ENCODE measurements at places on chromosomes 11 and 22. TPM values are rescaled to one million over a fixed set of nuclear protein-coding genes. Genes with fewer than 3 reads are reported as not detected.

DNA sequence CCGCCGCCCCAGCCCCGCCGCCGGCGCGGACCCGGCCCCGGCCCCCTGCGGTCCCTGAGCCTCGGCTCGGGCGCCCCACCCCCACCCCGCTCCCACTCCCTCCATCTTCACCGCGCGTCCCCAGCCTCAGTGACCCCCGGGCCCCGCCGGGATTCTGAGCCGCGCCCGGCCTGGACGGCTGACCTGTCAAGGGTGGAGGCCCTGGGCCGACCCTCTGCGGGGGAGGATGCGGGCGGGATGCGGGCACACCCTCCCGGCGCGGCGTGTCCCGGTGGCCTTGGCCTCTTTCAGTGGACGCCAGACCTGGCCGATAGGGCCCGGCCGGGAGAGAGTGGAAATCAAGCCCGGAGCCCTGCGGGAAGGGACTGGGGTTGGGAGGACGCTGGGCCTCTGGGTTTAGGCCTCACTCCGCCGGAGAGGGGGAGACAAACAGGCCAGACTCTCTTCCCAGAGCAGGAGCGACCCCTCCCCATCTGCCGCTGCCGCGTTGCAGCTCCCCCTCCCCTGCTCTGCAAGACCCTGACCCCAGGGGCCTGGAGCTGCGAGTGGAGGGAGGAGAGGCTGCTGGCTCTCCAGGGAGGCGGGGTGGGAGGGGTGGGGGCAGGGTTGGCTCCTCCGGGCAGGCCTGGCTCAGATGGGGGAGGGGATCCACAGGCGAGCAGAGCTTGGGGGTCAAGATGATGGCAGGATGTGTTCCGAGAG is 525 bp downstream of the MAPK8IP2 start:
- DNase-seq = no peak

GRCh38 chr11:124868331-124869274 is 3.4 kb downstream of the ROBO3 start:
- DNase-seq = no peak

The IL18 gene
- 8.3 TPM for polyA plus RNA-seq

GRCh38 chr11:70183483-70184176 is 19.5 kb upstream of the FADD start:
- DNase-seq = no peak

DNA sequence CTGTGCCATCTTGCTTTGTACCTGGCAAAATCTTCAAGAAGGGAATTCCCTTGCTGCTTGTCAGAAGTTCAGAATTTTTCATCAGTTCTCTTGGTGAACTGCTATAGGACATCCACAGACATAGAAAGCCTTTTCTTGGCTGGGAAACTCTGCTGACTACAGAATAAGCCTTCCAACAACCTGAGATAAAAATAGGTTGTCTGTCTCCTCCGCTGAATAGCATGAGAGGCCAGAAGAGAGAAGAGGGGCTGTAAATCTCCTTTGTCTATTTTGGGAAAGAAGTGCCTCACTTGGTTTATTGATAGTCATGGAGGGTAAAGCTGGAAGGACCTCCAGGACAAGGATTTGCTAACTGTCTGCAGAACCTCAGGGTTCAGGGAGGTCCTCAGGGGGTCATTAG is 48.2 kb downstream of the C11orf91 start:
- no peak for DNase-seq

- DNase-seq = no peak
Observed at GRCh38 chr11:73184953-73185671, 33.0 kb upstream of the P2RY2 start.

The XKR3 gene
- polyA plus RNA-seq = not detected

- DNase-seq = no peak
Observed at GRCh38 chr11:86143087-86144030, 74.5 kb upstream of the PICALM start.

- no peak for DNase-seq
Observed at GRCh38 chr11:47335733-47336132, 16.8 kb downstream of the MYBPC3 start.

- peak; percentile 62 for DNase-seq
Observed at GRCh38 chr11:95565724-95566141, 223.8 kb downstream of the FAM76B start.

Measured in urinary bladder (tissue), 4 donors.